ENCODE measurements at places on chromosomes 7 and 10. TPM values are rescaled to one million over a fixed set of nuclear protein-coding genes. Genes with fewer than 3 reads are reported as not detected.

Gene UNC5B
- 0.05 TPM for total RNA-seq

Gene IL6
- 1.6 TPM for total RNA-seq

GRCh38 chr7:84025332-84025927 is 169.2 kb downstream of the SEMA3A start:
- no peak for DNase-seq
- H3K4me1 ChIP-seq: no peaks in the 10 kb centered on the region
- no peak overlapping the region for H3K4me3 ChIP-seq
- H3K36me3 ChIP-seq: no peaks in the 10 kb centered on the region
- H3K27me3 ChIP-seq: no peaks in the 10 kb centered on the region

DNA sequence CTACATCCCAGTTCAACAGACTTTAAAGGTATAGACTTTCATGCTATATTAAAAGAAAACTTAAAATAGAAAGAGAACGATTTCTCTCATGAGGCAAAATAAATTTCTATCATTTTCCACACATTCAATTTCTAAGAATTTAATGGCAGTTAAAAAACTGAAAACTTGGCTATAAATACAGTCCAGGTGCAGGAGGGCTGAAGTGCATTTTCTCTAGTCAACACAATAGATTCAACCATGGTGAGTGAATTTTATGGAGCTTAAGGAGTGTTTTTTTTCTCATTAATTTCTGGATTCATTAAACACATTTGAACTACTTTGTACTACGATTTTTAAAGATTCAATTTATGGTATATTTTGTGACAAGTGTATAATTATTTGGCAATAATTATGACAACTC is 240.8 kb upstream of the SLC26A5 start:
- no peak for DNase-seq
- H3K4me1 ChIP-seq: no peaks in the 10 kb centered on the region
- H3K27ac ChIP-seq: no peak overlapping the region
- H3K27me3 ChIP-seq: peaks cover 7% of the 10 kb centered on the region

GRCh38 chr10:126904818-126905701 is at the start of gene DOCK1:
Gene DOCK1 (plus strand): TSS chr10:126905428. CDS start chr10:126905518, 90 bp downstream.
- H3K27ac ChIP-seq: no peak within 1 kb of the TSS
- H3K4me1 ChIP-seq: peaks cover 3% of the 10 kb centered on the region
- H3K27me3 ChIP-seq: peaks cover 25% of the 10 kb centered on the region
- peak; percentile 50 for DNase-seq
- H3K36me3 ChIP-seq: no peaks in the 10 kb centered on the region
- H3K4me3 ChIP-seq: peak within 1 kb of the TSS; percentile 68

- H3K4me1 ChIP-seq: peaks cover 11% of the 10 kb centered on the region
- no peak for DNase-seq
- H3K4me3 ChIP-seq: no peak overlapping the region
- no peak overlapping the region for H3K27ac ChIP-seq
These were observed 39.0 kb downstream of the TAF3 start for GRCh38 chr10:7857262-7857661.

DNA sequence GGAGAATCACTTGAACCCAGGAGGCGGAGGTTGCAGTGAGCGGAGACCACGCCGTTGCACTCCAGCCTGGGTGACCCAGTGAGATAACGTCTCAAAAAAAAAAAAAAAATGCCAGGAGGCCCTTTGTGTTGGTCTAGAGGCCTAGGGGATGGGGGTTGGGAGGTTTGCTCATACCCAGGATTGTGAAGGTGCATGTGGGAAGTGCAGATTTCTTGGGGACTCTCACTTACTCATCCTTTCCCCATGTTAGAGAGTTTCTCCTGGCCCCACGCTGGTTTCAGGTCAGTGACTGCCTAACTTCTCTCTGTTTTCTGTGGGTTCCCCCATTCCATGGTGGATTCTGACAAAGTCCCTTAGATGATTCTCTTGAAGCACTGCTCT is 471.5 kb upstream of the CNTNAP2 start:
- no peak for DNase-seq
- no peaks in the 10 kb centered on the region for H3K4me1 ChIP-seq
- H3K4me3 ChIP-seq: no peak overlapping the region
- H3K27ac ChIP-seq: no peak overlapping the region

DNA sequence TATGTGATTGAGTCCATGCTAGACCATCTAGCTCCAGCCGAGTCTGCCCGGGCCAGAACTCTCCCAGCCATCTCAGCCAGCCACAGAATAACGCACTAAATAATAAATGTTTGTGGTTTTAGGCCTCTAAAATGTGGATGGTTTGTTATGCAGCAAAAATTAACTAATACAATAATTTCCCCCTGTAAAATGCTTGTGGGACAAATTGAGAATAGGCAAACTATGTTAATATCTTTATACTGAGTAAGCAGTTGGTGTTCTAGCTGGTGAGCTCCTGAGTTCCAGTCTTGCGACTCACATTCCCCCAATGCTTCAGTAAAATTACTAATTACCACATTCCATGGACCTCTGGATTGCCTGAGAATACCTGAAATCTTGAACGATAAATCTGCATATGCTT is 316.8 kb upstream of the NFE2L3 start:
- H3K27me3 ChIP-seq: peaks cover 16% of the 10 kb centered on the region
- H3K36me3 ChIP-seq: no peaks in the 10 kb centered on the region
- no peak for DNase-seq
- no peak overlapping the region for H3K4me3 ChIP-seq
